SK-N-SH (cell line): ENCODE measurements at places on chromosomes 1 and 21.

DNA sequence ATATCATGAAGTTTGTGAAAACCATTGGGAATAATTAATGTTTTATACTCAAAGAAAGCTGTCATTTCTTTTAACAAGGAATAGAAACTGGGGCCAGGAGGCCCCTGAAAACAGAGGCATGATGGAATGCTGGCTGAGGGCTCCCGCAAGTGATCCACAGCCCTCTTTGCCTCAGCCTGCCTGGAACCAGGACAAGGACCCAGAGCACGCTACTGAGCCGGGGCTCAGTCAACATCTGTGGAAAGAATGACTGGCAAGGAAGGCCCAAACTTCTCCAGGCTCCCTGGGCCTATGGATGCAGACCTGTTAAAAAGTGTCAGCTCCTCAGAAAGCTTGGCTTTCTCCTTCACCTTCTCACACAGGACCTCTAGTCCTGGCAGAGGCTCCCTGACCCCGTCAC is 32.6 kb downstream of the COLGALT2 start:
- no peak for DNase-seq

DNA sequence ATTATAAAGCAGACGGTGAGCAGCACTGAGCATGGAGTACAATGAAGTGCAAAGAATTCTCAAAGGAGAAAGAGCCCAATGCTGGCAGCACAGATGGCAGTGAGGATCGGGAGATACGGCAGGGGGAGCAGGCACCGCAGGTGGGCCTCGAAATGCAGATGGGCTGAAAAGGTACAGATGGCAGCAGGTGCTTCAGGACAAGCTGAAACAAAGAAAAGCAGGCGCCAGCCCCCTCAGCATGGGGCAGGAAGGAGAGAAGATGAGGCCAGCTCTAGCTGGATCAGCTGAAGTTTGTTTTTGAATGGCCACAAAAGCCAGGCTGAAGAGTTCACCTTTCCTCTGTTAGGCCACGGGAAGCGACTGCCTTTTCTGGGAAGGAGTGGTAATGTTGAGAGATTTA is 7.7 kb downstream of the CFAP298 start:
- DNase-seq = no peak

DNA sequence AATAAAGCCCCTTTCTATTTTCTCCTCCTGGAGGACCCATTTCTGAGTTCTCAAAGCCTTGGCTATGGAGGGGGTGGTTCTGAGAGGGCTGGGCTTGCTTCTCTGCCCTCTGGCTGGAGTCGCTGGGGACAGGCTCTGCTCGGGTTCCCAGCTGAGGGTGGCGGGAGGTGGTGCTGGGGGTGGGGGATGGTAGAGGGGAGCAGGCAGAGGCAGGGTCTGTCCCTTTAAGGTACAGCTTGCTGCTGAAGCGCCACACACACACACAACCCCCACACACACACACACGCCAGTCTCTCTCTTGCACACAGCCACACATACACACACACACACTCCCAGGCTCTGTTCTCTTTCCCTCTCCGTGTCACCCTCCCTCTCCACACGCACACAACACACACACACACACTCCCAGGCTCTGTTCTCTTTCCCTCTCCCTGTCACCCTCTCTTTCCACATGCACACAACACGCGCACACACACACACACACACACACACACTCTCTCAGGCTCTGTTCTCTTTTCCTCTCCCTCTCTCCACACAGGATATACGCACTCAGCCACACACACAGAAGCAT is 69.8 kb upstream of the SSBP3 start:
- DNase-seq = peak; percentile 85

GRCh38 chr1:42000766-42001165 is 82.0 kb upstream of the HIVEP3 start:
- no peak for DNase-seq

- no peak for DNase-seq
Measured at GRCh38 chr1:200369706-200370105, 40.1 kb downstream of the ZNF281 start.

- no peak for DNase-seq
Measured at GRCh38 chr1:234992065-234992464, 136.6 kb downstream of the TOMM20 start.

GRCh38 chr1:44700573-44700972 is 26.1 kb downstream of the ARMH1 start:
- no peak for DNase-seq

GRCh38 chr21:44865561-44866280 is 7.8 kb downstream of the PTTG1IP start:
- no peak for DNase-seq

DNA sequence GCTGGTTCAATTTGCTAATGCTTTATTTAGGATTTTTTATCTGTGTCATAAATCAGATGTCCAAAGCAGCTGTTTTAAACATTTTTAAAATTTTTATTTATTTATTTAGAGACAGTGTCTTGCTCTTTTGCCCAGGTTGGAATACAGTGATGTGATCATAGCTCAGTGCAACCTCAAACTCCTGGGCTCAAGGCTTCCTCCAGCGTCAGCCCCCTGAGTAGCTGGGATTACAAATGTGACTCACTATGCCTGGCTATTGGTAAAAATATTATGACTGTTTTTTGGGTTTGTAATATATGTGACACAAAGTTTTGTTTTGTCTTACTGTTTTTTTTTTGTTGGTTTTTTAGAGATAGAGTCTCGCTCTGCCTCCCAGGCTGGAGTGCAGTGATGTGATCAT is 11.8 kb downstream of the ZBED6 start:
- no peak for DNase-seq

DNA sequence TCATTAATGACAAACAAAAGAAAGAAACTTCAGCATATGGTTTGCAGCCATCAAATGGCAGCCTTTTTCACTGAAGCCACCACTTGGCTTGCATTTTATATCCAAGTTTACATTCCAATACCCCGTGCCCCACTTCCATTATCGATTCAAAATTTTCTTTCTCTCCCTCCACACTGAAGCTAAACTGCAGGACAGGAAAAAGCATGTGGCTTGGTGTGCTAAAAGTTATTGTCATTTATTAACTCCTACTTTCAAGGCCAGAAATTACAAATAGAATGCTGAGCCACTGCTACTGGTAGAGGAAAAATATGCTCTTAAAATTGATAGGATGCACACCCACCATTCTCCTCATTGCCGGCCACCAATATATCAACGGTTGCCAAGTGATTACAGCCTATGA is 351.6 kb upstream of the DUSP10 start:
- DNase-seq = no peak

- no peak for DNase-seq
Measured at GRCh38 chr1:156368889-156369684, at the start of gene RHBG. TSS of gene RHBG (plus strand) at chr1:156369211. CDS start at chr1:156369250, 39 bp downstream.

DNA sequence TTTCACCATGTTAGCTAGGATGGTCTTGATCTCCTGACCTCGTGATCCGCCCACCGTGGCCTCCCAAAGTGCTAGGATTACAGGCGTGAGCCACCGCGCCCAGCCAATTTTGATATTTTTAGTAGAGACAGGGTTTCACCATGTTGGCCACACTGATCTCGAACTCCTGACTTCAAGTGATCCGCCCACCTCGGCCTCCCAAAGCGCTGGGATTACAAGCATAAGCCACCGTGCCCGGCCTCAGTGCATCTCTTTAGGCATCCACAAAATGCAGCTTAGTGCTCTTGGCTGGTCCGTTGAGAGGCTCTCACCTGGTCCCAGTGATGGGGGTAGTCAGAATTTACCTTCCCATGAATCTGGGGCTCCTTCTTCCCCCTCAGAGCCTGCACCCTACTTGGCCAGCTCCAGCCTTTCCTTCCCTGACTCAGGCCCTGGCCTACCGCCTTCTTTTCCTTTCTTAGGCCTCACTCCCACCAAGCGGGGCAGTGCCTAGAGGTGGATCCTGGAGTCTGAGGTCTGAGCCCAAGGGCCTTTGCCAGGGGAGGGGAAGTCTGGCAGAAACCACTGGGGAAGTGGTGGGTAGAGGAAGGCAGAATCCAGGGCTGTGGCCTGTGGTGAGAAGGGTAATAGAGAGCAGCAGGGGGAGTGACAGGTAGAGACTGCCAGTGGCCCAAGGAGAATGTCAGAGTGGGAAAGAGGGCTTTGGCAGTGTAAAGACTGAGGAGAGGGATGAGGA is 3.7 kb downstream of the LENEP start:
- DNase-seq = no peak

DNA sequence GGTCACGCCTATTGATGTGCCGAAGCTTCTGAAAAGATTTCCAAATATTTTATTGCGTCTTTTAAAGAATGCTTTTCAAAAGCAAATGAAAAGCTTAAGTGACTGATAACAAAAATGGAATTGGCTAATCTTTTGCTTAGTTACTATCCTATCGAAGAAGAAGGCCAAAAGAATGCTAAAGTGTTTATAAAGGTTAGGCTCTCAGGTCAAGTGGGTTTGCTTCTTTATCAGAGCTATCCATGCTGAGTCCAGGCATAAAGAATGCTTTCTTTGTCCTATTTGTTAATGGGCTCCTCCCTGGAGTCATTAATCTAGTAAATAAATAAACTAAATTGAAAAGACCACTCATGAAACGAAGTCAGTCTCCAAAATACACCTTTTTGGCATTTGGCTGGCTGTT is 133.4 kb upstream of the LYPLAL1 start:
- DNase-seq = no peak

DNA sequence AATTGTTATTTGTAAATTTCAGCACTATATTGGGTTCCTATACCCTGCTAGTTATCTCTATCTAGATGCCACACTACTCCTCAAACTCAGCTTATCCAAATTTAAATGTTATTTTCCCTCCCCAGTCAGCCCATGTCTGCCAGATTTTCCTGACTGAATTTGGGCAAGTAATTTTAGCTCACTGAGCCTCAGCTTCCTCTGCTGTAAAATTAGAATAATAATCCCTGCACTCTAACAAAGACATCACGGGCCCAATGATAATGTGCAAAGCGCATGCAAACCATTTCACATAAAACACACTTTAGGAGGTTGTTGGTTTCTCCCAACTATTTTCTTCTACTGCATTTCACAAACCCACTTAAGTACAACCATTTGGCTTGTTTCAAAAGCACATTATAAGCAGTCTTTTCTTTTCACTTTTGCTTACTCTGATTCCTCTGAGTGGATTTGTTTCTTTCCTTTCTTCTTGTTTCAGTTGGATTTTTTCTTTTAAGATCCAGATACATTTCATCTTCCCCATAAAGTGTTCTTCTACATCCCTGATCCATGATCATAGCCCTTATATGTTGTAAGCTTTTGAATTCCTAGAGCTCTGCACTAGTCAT is 152.8 kb upstream of the DPT start:
- DNase-seq = no peak

DNA sequence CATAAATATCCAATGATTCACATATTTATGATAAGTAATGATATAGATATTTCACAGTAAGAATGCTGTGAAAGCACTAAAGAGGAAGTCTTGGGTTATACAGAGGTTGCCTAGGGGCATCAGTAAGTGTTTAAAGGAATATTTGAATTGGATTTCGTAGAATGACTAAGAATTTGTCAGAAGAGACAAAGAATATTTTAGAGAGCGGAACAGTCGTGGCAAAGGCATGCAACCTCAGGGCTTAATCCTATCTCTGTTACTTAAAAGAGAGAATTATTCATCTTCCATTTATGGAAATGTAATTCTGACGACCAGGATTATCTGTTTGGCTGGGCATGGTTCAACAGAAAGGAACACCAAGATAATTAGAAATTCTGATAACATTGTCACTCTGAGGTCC is 171.9 kb upstream of the NR5A2 start:
- DNase-seq = no peak

DNA sequence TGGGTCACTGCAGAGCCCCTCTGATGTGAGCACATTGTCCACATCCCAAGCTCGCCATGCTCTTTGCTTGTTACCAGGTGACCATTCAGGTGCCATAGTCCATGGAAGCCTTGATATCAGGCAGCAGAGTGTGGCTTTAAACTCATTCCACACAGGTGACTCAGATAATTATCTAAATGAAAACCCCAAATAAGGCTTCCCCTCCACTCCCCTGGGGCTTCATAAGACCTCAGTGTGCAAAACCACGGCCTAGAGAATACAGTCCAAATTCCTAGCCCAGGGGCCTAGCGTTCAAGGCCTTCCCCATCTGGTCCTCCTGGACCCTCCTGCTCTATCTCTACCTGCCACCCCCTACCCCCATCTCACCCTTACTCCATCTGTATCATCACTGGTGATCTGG is 97.1 kb downstream of the ARHGEF10L start:
- no peak for DNase-seq

DNA sequence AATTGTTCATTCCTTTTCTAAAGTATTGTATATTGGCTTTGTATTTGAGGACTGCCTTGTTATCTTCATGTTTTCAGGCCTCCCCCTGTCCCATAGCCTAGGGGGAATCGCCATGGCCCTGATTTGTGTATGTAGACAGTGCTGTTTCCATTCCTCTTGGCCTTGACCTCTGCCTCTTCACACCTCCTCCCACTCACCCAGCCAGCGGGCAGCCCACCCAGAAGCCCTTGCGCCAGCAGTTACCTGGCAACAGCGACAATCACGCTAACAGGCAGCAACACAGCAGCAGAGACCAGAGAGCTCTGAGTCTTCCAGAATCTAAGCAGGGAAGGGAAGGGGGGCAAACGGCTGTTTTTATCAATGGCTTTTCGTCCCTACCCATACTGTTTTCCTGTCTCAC is 50.0 kb upstream of the NPL start:
- peak; percentile 56 for DNase-seq

GRCh38 chr1:109787211-109787844 is 23.6 kb upstream of the EPS8L3 start:
- peak; percentile 10 for DNase-seq

DNA sequence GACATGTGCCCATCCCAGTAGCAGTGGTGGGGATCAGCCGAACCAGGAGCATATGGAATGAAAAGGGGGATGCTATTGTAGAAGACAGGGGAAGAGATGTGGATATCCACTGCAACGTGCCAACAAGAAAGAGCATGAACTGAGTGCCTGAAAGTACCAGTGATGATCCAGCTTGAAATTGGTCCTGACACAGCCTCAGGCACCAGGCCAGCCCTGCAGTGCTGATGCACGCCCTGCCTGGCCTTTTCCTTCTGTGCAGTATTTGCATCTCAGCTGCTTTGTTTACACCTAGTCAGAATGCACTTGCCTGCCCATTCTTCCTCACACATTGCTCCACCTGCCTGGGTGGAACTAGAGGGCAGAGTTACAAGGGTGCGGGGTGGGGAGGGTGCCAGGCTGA is 50.3 kb upstream of the ARTN start:
- peak; percentile 24 for DNase-seq

DNA sequence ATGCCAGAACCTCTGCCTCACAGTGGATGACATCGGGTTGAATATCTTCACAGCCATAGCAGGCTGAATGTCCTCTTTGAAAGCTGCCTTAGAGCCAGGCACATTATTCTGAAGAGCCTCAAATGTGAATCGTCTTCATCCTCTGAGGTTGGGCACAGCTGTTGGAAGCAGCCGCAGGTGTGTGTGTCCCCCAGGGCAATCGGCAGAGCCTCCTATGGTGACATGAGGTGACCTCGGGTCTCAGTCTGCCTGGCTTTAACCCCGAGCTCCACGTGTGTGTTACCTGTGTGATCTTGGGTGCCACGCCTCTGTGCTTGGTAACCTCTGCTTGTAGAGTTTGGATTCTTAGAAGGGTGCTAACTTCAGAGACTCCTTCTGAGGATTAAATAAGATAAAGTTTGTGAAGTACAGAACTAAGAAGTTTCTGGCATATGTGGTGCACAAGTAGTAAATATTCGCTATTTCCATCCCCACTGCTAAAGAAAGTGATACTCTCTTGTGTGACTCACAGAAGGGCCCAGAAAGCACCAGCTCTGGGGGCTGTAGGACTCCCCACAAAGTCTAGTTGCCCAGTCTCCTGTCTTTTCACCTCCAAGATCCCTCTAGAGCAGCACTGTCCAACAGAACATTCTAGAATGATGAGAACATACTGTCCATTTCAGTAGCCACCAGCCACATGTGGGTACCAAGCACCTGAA is 500.9 kb downstream of the NPHP4 start:
- no peak for DNase-seq
